ENCODE measurements at places on chromosomes 2 and 18.

DNA sequence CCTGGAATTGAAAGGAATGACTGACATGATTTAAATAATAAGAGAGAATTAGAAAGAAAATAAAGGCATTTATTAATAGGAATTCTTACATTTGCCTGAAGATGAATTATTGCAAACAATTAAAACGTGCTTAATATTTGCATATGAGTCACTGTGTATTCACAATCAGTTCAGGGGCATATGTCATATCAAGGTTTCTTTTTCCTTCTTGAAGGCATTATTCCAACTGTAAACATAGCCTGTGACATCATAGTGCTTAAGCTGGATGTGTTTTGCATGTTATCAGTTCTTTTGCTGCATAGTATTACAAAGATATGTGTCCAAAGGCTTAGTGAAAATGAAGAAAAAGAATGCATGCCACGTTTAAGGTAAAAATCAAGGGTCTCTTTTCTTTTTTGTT, 80.8 kb downstream of the MEIS1 start:
- DNase-seq, result no peak

- DNase-seq, result peak; percentile 83
Observed at GRCh38 chr2:230824406-230824978, 40.2 kb upstream of the ITM2C start.

DNA sequence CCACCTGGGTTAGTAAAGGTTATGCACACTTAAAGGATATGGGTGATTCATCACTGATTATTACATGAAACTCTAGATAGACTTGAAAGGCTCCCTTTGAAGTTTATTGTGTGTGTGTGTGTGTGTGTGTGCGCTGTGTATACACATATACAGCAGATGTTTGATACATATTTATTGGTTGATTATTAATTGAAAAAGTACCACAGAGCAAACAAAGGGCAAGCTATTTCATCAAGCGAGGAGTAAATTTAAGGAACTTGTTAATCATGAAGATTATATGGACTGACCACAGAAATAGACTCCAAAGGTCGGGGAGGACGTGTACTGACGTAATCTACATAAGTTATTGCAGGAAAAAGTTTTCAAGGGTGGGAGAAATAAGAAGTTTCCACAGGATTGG, 617.4 kb upstream of the POU3F3 start:
- no peak for DNase-seq

DNA sequence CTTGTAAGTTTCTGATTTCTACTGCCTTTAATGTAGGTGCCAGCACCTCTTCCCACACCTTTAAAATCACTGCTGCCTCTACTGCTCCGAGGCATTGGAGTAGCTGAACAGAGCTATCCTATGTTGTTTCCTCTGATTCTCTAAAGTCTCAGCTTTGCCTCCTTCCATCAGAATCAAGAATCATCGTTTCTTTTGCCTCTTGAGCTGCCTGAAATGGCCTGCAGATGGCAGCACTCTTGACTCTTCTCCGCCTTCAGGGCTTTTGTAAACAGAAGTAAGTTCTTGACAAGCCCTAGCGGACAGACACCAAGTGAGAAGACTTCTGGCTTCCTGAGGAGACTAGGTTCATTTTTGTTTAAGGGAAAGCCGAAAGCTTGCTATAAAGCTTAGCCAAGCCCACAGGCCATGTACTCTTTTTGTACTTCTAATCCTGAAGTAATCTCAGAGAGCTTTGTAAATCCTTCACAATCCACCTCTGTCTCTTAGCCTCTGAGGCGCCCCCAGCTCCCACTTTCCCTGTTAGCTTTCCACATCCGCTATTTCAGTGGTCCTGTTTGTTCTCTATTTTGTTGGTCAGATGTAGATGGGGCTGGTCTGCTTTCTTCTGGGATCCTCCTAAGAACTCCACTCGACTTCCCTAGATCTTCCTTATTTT, 48.4 kb downstream of the GTF3C3 start:
- peak; percentile 71 for DNase-seq

- no peak for DNase-seq
Observed at GRCh38 chr2:144920755-144921530, 401.0 kb upstream of the ZEB2 start.

- DNase-seq, result no peak
Observed at GRCh38 chr2:72826156-72826477, 284 bp upstream of the EXOC6B start.

- DNase-seq, result no peak
Observed at GRCh38 chr18:3660739-3661515, 211.0 kb downstream of the TGIF1 start.

DNA sequence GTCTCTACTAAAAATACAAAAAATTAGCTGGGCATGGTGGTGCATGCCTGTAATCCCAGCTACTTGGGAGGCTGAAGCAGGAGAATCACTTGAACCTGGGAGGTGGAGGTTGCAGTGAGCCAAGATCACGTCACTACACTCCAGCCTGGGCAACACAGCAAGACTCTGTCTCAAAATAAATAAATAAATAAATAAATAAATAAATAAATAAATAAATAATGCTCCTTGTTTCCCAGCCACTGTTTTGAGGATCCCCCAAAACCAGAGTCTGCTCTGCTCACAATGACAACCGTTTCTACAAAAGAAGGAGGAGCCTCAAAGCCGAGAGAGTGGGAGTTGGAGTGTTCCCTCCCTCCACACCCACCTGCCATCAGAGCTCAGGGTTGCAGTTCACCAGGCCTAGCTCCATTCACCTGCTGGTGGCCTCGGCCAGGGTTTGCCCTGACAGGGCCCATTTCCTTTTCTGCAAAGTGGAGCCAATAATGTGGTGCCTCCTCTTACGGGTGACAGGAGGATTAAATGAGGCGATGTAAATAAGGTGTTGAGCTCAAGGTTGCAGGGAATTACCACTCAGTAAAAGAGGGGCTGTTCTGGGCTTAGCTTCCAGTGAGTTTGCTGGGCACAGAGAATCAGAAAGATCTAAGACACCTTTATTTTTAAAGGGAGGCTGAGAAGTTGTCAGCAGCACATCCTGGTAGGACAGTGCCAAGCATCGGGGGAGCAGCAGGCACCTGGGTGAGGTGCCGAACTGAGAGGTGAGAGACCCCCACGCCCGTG, 25.5 kb downstream of the CRACDL start:
- DNase-seq, result no peak

DNA sequence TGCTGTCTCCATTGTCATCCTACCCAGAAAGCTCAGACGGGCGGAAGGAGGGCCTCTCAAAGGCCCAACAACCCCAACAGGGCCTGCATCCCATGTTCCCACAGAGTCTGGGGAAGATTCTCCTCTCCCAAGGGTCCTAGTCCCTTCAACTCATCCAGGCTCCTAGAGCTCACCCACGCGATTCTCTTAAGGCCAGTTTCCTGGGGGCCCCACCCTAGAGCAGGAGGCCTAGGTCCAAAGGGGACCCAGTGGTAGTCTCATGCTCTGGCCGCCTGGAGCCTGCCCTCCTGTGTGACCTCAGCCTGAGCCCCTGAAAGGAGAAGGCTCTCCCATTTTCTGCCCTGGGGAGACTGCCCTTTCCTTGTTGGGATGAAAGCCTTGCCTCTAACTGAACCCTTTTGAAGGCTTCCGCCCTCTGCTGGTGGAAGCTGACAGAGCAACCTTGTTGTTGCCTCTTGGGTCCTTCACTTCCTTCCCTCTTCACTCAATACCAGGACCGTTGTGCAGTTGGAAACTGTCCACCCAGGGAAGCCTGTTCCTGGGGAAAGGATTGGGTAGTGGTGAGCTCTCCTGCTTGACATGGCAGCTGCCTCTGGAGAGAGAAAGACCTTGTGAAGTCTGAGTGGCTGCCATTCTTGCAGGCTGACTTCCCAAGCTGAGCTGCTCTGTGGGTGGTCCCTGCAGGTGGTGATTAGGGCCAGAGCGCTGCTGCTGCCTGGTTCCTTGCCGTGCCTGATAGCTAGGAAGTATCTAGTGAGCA, 86.0 kb upstream of the ALPP start:
- DNase-seq, result peak; percentile 55

DNA sequence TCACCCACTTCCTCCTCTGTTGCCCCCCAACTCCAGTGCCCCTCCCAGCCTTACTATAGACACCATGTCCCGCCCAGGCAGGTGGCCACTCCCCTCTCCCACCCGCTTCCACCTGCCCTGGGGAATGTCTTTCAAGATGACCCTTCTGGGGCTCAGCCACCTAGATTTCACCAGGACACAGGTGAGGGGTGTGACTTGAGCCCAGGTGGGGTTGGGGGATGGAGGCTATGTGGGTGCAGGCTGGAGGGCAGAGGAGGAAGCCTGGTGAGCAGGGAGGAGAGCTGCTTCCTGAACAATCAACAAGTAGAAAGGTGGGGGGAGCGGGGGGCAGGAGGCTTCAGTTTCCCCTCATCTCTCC, 8.7 kb downstream of the ADRA2B start:
- no peak for DNase-seq

GRCh38 chr18:8623549-8624106, 14.4 kb downstream of the RAB12 start:
- DNase-seq, result no peak

- DNase-seq, result no peak
Observed at GRCh38 chr2:151262629-151263028, 966 bp upstream of the RBM43 start.

GRCh38 chr18:43001821-43002220, 113.7 kb downstream of the RIT2 start:
- no peak for DNase-seq

GRCh38 chr18:12376034-12376753, 833 bp downstream of the AFG3L2 start:
- no peak for DNase-seq

DNA sequence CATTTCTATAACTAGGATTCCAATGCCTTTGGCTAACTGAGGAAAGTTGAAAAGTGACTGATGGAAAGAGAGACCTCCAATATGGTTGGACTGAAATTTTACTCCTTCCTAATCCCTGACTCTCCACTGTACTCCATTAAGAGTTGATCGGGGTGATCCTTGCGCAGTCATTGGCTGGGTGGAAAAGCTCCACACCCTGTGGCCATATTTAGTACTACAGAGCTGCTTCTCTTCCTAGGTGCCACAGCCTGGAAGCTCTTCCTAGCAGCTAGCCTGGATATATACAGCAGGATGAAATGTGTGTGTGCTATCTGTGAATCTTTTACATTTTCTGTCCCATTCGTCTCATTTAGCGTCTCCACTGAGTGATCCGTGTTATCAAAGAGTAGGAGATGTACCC, 71.2 kb downstream of the MEP1B start:
- DNase-seq, result no peak

GRCh38 chr18:27921904-27922751, 254.8 kb downstream of the CDH2 start:
- DNase-seq, result peak; percentile 86

DNA sequence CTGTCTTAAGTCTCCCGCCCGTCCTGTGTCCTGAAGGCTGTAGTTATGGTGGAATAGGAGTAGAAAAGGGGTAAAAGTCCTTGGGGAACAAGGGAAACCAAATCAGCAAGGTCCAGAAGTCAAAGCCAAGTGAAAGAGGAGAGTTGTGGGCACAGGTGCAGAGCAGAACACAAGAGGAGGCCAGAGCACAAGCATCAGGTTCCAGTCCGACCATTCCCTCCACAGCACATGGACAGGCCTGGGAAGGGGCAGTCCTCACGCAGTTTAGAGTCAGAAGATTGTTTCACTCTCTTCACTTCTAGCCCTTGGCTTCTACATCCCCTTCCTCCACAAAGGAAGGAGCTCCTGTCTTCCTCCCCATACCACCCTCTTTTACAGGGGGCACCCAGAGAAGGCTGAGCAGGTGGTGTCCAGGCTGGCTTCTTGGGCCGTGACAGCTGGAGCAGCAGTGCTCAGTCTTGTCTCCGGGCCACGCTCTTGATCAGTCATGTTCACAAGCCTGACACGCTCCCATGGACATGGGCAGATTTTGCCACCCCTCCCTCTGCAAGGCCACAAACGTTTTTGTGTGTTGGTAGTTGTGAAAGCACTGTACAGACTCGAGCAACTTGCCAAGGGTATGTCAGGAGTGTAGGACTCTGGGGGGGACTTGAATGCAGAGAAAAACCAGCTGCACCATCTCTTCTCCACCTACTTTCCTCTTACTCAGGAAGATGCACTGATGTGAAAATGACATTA, 138.5 kb upstream of the DAPL1 start:
- DNase-seq, result no peak

DNA sequence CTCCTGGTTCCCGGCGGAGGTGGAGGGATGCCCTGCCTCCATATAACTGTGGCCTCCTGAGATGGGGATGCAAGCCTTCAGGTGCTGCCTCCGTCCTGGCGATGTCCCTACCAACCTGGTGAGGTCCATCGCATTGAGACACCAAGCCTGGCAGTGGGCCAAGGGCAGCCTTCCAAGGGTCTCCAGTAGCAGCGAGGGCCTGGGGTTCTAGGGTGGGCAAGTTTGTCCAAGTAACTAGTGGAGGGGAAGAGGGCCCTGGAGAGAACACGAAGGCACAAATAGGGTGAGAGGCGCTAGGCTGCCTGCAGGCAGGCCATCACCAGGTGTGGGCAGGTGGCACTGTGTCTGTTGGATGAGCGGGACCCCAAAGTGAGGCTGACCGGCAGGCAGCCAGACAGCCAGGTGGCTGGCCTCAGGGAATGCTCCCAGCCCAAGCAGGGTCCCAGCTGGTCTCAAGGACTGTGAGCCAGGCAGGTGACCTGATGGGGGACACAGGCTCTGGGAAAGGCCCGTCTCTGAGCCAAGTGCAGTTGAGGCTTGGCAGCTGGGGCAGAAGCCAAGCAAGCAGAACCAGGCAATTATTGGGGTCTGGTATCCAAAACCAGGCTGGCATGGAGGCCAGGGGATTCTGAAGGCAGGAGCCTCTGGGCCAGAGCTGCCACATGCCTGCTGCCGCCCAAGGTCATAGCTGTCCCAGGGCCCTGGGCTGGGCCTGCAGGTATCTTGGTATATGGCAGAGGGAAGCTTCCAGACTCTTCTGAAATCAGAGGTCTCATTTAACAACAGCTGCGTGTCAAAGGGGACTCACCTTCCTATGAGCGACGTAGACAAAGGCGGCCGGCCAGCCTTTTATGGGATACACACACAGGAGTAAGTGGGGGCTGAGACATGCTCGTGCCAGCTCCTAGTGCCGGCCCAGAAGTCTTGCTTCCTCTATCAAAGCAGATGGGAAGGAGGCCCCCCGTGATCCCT, 23.4 kb downstream of the RAMP1 start:
- DNase-seq, result no peak

- DNase-seq, result peak; percentile 19
Observed at GRCh38 chr18:63440219-63440618, 17.9 kb upstream of the VPS4B start.

GRCh38 chr2:171957061-171957460, 34.8 kb downstream of the HAT1 start:
- DNase-seq, result peak; percentile 9

DNA sequence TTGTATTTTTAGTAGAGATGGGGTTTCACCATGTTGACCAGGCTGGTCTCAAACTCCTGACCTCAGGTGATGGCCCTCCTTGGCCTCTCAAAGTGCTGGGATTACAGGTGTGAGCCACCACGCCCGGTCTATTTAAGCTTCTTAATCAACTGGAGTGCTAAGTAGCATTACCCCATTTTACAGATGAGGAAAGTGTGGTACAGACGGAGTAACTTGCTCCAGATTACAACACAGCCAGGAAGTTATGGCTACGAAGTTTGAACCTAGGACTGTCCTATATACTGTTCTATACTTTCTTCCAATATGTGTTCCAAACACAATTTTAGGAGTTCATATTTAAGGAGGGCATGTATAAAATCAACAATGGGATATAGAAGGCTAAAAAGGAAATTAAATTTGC, 197.7 kb downstream of the TGIF1 start:
- no peak for DNase-seq

GRCh38 chr2:231339316-231339715, 56.2 kb upstream of the B3GNT7 start:
- DNase-seq, result no peak

GRCh38 chr2:174059178-174059883, 94.2 kb upstream of the SP3 start:
- DNase-seq, result peak; percentile 55
